ENCODE measurements at places on chromosomes 5 and 9.

DNA sequence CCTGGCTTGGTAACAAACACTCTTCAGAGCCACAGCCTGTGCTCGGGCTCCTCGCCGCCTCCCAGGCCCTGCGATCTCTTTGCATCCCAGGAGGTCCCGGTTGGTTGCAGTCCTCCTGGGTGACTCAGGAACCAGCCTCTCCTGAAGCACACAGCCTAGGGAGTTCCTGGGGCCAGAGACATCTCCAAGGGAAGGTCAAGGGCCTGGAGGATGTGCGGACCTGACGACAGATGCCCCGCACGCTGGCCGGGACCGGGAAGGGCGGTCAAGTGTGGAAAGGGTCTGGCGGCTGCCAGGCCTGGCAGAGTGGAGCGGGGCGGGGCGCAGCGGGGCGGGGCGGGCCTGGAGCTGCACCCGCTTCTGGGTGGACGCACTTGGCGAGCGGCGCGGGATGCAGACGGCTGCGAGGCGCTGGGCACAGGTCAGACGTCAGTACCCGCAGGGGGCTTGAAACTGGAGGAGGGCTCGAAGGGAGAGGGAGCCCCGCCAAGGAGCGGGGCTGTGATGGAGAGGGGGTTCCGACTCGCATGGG lies 45.0 kb upstream of the PRSS3 start:
- DNase-seq: peak; percentile 48

- peak; percentile 60 for DNase-seq
Measured at GRCh38 chr5:1385395-1386273, 40.7 kb upstream of the CLPTM1L start.

DNA sequence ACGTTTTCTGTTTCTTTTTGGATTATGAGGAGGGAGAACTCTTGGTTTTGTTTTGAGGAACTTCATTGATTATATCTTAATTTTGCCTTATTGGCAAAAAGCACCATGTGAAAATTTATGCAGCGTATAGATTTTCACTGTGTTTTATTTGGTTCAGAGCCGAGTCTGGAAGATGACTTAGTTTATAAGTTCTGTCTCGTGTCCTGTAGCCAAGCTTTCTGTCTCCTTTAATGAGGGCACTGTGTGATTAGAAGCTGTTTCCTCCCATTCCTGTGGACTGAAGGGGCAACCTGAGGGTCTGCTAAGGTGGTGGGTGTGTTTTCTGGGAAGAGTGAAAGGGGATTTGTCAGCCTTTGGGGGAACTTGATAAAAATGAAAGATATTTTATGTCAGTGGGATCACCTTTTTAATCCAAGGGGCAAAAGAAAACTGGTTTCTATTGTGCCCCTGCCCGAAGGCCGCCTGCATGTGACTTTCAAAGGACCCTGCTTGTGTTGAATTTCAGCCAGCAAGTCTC lies 262.1 kb downstream of the FANCC start:
- no peak for DNase-seq

- no peak for DNase-seq
Measured at GRCh38 chr9:89482056-89482851, 15.7 kb downstream of the SEMA4D start.

DNA sequence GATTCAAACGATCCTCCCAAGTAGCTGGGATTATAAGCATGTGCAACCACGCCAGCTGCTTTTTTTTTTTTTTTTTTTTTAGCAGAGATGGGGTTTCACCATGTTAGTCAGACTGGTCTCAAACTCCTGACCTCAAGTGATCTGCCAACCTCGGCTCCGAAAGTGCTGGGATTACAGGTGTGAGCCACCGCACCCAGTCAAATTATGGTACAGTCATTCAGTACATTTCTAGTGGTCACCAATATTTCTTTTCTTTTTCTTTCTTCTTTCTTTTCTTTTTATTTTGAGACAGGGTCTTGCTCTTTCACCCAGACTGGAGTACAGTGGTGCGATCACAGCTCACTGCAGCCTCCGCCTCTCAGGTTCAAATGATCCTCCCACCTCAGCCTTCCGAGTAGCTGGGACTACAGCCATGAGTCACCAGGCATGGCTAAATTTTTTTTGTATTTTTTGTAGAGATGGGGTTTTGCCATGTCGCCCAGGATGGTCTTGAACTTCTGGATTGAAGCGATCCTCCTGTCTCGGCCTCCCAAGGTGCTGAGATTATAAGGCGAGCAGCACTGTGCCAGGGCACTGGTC lies 25.4 kb upstream of the DCP2 start:
- DNase-seq: no peak

DNA sequence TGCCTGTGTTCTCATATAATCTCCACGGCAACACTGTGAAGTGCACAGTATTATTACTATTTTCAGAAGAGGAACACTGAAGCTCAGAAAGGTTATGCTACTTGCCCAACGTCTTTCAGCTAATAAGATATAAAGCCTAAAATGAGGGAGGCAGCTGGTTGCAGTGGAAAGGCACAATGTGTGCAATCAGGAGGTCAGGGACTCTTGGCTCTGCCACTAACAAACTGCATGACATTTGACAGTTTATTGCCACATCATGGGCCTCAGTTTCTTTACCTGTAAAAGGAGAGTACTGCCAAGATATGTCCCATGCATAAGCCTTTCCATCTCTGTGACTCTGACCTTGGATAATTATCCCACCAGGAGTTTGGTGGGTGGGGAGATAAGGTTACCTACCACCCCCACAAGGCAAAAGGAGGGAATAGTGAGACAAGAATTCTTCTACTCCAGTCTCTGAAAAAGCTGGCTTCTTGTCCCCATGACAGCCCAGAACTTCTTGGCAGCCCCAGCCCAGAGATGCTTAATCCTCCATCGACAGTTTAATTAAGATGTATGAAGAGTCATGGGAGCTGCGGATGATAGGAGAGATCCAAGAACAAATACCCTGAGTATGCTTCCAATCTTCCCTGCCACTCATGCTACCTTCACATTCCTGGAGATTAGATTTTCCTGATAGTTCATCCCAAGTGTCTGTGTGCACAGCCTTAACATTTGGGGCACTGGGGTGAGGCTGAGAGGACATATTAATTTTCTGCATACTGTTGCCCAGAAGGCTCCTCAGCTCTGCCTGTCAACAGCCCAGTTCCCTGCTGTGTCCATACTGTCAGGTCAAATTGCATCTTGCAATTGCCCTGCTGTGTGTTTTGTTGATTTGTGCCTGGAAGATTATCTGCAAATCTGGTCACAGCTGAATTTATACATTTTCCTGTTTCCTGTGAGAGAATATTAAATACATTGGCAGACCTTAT lies 271.2 kb downstream of the FAM114A2 start:
- DNase-seq: no peak

GRCh38 chr5:160092514-160092913 lies 26.7 kb downstream of the PWWP2A start:
- no peak for DNase-seq

DNA sequence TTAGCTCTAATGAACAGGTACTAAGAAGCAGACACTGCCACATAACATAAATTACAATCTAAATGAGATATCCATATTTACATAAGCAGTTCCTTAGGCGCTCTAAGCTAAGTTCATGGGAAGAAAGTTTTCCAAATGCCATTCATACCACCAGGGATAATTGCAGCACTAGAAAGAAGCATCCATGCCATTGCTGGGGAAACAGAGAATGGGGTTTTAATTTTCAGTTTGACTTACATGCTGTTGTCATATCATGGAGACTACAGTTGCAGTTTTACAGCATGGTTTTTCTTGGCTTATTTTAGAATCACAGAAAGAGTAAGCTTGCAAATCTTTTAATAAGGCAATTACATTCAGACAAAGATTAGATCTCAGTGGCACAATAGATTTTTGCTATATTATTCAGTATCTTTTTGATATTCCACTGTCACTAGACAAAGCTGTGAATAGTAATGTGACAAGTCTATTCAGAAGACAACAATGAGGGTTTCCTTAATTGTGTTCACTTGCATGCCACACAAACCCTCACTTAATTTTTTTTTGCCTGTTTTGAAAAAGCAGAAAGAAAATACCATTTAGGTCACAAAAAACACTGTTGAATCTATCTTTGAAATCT lies 108.4 kb upstream of the ELAVL2 start:
- no peak for DNase-seq

Measured in EL (cell line).